ENCODE measurements at places on chromosomes 13 and 19.
A peak's percentile ranks its signal among the peaks of the same experiment; 100 is the strongest.

DNA sequence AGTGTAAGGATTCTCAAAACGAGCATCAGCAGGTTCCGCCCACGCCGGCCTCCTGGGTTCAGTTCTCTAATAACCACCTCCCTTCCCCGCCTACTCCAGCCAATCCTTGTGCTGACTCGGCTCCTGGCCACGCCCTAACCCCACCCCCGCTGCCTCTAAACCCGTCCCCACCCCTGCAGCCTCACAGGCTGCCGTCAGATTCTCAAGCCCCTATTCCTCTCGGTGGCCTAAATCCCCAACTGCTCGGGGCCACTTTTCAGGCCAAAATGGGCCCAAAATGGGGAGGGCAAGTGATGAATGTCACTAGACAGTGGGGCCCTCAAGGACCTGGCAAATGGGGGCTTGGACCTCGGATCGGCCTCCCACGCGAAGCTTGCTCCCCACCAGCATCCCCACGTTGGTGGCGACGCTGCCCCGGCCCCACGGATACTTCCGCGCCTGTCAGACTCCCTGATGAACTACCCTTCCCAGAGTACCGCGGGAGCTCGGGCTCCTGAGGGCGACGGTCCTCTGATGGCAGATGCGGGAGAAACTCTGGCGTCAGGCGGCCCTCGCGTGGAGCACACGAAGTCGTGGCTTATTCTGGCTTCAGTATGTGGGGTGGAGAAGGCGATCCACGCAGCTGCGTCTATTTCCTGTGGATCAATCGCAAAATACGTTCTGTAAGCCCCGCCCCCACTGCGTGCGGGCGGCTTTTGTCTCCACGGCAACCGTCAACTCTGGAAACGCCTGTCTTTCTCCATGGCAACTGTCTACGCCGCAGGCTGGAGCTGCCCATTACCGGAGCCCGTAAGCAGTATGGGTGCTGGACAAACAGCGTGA, 24.8 kb downstream of the ZNF473 start:
- peak; percentile 60 for DNase-seq

DNA sequence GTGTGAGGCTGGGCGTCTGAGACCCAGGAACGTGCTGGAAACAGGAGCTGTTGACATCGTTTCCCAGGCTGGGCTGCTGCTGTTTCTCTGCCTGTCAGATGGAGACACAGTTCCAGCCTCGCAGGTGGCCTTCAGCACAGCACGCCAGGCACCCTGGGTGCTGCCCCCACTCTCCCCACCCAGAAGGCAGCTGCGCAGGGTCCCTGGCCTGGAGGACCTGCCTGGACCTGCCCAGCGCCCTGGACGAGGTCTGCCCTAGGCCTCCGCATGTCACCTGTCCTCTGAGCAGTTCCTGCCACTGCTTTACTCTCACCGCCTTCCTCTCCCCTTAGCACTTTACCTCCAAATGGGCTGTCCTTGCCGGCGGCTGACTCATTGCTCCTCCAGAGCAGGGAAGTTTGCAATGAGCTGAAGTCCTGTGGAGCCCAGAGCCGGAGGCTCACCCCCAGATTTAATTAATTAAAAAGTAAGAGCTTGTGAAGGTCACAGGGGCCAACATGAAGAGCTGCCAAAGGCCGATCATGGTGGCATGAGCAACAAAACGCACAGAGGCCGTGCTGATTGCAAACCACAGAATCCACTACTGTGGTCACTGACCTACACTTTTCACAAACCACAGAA, 32.2 kb downstream of the C13orf46 start:
- DNase-seq = peak; percentile 82

DNA sequence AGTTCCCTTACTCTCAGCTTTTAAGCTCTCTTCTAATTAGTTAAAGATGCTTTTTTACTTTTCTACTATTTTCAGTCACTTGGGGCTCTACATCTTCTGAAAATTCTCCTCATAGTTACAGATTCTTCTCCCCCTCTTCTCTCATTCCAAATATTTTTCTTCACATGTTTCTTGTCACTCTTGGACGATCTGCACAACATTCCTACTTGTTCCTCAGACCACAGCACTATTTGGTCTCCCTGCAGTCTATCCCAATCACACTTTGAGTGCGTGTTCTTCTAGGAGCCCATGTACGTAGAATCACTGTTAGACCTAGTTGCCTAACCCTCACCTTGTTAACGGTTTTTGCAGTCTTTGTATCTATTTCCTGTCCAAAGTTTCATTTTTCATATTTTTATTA, 222.5 kb upstream of the SPRY2 start:
- DNase-seq = no peak

DNA sequence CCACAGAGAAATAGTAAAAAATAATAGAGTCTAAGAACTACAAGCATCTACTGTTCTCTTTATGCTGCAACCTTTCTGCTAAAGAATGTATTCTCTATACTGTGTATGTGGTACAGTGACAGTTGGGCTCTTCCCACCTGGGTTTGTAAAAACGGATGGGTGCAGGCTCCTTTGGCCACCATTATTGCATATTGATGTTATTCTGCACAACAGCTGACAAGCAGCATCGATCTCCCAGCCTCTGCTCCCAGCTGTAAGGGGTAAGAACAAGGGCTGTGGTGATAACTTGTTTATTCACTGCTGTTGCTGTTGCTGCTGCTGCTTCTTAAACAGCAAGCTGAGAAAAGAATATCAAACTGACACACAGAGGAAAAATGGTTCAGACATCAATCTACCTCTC, 56.1 kb downstream of the KCNRG start:
- DNase-seq = no peak

GRCh38 chr19:55146078-55146704, 2.8 kb downstream of the TNNT1 start:
- peak; percentile 65 for DNase-seq

DNA sequence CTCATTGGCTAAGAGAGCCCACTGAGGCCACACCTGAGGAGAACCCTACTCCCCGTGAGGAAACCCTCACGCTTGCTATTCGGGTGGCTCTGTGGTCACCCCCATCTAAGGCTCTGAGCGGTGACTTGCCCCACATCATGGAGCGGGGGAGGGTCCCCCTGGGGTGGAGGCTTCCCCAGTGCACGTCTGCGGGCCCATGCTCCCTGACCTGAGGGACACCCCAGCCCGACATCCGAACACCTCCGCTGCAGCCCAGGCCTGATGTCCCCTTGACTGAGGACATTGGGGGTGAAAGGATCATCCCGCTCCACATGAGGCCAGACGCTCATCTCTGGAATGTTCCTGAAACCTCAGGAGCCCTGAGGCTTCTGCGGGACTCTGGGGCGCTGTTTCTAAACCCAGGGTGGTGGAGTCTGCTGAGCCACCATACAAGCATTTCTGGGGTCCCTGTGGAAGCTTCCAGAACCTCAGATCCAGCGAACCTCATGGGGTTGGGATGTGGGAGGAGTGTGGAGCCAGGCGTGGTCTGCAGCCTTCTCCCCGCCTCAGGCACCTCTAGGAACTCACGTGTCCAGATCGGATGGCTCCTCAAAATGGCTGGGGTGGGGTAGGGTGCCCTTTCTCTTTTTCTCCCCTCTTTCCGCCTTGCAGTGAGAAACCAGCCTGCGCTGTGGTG, 19.9 kb downstream of the TMED1 start:
- no peak for DNase-seq

DNA sequence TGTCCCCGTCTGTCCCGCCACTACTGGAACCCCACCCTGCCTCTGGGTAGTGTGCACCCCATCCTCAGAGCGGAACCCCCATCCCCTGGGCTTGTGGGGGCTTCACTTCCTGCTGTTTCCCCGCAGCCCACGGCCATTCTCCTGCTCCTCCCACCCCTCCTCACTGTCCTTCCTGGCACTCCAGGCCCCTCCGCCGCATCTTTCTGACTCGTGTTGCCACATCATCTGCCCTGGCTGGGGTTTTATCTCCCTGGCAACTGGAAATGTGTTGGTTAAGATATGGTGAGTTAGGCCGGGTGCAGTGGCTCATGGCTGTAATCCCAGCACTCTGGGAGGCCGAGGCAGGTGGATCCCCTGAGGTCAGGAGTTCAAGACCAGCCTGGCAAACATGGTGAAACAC, 37.3 kb downstream of the KDM4B start:
- DNase-seq = no peak

- DNase-seq = no peak
Observed at GRCh38 chr19:10333758-10334587, 644 bp upstream of the RAVER1 start.

- no peak for DNase-seq
Observed at GRCh38 chr19:35042056-35042730, 672 bp downstream of the HPN start.

- DNase-seq = no peak
Observed at GRCh38 chr13:114105521-114106225, 26.8 kb downstream of the RASA3 start.

GRCh38 chr19:48470856-48471255, 1.7 kb downstream of the CYTH2 start:
- DNase-seq = no peak

GRCh38 chr13:86581706-86582105, 782.5 kb upstream of the SLITRK6 start:
- DNase-seq = no peak

DNA sequence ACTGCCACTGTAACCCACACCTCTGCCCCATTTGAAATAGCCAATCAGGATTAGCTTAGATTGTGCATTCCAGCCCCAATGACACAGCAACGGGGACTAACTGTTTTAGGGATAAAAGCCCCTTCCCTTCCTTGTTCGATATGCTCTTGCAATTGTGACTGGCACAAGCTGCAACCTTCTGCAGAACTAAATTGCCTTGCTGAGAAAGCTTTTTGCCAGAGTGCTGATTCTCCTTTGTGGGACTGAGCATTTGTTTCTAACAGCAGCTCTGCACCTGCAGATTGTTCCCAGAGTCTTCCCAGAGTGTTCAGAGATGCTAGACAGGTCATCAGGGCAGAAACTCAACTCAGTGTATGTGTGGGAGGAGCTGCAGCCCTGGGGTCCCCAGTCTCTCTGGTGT, 115.8 kb downstream of the ZNF675 start:
- DNase-seq = no peak

- DNase-seq = no peak
Observed at GRCh38 chr19:10871711-10872545, 575 bp downstream of the CARM1 start.

DNA sequence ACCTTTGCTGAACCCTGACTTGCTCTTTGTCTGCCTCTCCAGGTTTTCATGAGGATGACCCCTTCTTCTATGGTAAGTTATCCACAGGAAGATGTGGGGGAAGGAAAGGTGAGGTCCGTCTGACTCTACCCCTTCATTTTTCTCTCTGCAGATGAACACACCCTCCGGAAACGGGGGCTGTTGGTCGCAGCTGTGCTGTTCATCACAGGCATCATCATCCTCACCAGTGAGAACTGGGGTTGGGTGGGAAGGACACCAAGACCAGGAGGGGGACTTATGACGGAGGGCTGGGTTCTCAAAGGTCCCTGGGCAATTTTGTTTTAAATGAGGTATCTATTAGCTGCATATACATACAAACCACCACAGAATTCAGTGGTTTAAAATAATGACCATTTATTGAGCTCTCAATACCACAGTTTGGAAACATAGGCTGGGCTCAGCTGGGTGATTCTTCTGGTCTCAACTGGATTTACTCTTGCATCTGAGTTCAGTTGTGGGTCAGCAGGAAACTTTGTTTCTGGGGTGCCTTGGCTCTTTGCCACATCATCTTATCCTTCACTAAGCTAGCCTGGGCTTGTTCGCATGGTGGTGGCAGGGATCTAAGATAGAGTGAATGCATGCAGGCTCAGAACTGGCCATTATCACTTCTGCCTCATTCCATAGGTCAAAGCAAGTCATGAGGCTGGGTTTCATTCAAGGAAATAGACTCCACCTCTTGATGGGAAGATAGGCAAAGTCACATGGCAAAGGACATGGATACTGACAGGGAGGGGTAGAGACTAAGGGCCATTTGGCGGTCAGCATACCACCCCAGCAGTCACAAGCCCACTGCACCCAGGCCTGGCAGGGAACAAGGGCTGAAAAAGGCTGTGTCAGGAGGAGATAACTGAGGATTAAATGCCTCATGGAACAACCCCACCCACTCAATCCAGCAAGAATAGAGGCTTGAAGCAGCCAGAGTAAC, 11.8 kb downstream of the FXYD5 start:
- no peak for DNase-seq

GRCh38 chr19:55702131-55702627, 27.2 kb downstream of the EPN1 start:
- DNase-seq = no peak

- no peak for DNase-seq
Observed at GRCh38 chr13:113186061-113186900, 22.2 kb downstream of the PCID2 start.

- no peak for DNase-seq
Observed at GRCh38 chr19:30131722-30132291, 189.8 kb downstream of the URI1 start.

DNA sequence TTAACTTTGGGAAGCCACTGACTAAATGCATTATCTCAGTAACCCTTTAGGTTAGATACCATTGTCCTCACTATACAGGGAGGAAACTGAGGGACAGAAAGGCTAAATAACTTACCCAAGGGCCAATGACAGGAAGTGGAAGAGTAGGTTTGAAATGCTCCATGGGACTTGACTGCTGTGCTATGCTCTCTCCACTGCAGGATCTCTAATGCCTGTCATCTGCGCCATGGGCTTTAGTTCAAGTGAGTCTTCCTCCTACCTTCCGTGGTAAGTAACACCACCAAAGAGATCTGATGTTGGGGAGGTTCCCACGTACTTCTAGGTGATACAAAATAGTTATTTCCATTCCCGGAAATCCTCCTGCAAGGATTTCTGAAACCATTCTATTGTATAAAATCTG, 3.7 kb downstream of the DLEU7 start:
- DNase-seq = no peak

DNA sequence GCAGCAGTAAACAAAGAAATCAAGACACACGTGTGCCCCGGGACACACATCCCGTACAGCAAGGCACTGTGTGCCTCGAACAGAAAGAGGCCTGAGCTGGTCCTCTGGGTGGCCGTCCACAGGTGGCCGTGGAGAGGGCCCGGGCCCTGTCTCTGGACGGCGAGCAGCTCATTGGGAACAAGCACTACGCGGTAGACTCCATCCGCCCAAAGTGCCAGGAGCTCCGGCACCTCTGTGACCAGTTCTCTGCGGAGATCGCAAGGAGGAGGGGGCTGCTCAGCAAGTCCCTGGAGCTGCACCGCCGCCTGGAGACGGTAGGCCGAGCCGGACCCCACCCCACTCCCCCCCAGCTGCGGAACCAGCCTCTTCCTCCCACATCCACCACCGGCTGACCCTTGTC, 30.7 kb upstream of the F7 start:
- DNase-seq = no peak

DNA sequence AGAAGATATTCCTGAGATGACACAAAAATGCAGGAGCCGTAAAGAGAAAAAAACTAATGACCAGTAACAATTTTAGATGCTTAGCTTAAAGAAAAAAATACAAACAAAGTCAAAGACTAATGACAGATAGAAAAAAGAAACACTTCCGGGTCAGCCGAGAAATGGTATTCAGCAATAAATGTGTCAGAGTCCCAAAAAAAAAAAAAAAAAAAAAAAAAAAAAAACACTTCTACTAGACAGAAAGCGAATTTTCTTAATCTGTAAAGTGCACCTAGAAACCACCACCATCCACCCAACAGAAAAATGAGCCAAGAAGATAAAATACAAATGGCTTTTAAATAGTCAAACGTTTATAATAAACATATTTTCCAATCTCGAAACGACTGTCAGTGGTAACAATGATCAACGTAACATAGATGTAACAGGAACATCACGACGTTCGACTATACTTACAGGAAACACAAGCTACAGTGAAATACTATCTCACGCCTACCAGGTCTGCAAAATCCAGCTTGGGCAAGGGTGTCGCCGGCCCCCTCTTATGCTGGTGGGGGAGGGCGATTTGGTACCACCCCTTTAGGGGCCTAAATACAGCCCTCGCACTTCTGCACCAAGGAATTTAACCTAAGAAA, 10.6 kb downstream of the ABHD17A start:
- DNase-seq = no peak

- no peak for DNase-seq
Observed at GRCh38 chr13:110304256-110304655, 2.7 kb downstream of the COL4A1 start.

Measured in DMS153 (cell line).